ENCODE measurements at places on chromosomes 7 and 10.

DNA sequence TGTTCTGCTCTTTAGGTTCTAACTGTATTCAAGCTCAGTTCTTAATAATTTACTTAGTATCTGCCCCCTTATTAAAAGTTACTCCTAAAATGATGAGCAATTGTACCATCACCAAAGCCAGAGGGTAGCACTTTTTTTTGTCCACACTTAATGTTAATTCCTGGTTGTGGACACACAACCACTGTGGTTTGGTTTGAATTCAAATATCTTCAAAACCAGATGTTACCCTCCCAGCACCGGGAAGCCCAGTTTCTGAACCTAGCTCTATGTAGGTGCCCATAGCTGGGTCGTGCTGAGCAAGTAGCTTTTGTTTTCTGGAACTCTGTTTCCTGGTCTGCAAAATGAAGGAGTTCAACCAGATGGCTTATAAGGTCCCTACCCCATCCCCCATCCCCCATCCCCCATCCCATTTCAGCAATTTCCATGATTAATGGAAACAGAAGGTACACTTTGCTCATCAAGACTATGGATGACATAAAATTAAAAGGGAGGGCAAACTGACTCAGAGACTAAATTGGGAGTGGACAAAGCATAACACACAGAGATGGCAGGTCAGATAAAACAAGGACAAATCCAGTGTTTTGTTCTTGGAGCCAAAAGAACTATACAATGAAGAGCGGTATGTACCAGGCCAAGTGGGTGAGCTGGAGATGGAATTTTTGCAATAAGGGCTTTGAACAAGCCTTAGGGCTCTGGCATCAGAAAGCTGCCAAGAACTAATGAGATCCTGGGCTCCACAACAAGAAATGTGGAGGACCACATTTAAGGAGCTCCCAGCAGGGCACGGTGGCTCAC is 56.7 kb downstream of the DLG5 start:
- no peak for DNase-seq

DNA sequence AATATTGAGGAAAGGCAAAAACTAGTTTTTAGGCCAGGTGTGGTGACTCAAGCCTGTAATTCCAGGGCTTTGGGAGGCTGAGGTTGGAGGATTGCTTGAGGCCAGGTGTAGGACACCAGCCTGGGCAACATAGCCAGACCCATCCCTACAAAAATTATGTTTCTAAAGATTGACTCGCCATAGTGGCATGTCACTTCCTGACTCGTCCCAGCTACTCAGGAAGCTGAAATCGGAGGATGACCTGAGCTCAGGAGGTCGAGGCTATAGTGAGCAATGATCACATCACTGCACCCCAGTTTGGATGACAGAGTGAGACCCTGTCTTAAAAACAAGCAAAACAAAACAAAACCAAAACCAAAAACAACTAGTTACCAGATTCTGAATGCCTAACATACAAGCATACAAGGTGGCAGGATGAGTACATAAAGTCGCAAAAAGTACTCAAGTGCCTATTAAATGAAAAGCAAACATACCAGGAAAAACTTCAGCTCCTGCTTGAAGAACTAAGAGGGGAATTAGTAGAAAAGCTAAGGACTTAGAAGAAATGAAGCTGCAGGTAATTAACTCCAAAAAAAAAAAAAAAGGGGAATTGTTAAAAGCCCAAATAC is 14.1 kb downstream of the ZNF398 start:
- no peak for DNase-seq

- DNase-seq, result no peak
These were observed 192.4 kb downstream of the ADARB2 start for GRCh38 chr10:1544929-1545328.

- no peak for DNase-seq
These were observed 23.3 kb downstream of the ENKUR start for GRCh38 chr10:24992512-24993133.

GRCh38 chr10:63689768-63690167 is 168.6 kb downstream of the REEP3 start:
- no peak for DNase-seq

- DNase-seq, result no peak
These were observed 23.9 kb downstream of the SLC18A2 start for GRCh38 chr10:117264782-117265181.

- DNase-seq, result no peak
These were observed 98.2 kb upstream of the ZNF32 start for GRCh38 chr10:43746906-43747305.

DNA sequence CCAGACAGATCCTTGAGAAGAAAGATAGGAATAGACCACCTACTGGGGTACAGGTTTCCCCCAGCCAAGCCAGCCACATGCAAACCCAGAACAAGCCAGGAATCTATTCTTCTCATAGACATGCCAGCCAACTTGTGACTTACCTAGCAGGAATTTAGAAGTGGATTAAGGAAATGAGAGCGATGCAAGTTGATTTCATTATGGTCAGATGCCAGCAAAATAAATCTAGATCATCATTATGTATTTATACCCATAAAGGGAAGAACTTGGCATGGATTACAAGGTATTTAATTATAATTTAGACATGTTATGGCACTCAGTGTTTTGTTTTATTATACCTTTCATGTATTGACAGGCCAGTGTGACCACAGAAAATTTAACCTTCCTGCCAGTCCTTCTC is 32.8 kb downstream of the SLC35G1 start:
- DNase-seq, result no peak

DNA sequence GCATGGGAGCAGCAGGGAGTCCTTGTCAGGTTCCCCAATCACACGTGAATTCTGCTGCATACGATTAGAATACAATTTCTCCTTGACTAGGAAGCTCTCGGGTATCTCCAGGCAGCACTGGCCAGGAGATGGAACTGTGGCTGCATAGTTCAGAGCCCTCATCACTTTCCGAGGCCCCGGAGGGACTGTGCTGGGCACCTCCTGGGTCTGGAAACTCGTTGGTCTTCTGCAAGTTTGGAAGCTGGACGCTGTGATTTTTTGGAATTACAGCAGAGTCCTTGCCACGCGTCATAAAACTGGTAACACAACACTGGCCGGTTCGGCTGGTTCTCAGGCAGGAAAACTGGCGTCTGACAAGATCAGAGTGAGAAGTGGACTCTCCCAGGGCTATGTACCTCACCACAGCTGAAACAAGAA is 216.1 kb downstream of the CCDC3 start:
- no peak for DNase-seq

DNA sequence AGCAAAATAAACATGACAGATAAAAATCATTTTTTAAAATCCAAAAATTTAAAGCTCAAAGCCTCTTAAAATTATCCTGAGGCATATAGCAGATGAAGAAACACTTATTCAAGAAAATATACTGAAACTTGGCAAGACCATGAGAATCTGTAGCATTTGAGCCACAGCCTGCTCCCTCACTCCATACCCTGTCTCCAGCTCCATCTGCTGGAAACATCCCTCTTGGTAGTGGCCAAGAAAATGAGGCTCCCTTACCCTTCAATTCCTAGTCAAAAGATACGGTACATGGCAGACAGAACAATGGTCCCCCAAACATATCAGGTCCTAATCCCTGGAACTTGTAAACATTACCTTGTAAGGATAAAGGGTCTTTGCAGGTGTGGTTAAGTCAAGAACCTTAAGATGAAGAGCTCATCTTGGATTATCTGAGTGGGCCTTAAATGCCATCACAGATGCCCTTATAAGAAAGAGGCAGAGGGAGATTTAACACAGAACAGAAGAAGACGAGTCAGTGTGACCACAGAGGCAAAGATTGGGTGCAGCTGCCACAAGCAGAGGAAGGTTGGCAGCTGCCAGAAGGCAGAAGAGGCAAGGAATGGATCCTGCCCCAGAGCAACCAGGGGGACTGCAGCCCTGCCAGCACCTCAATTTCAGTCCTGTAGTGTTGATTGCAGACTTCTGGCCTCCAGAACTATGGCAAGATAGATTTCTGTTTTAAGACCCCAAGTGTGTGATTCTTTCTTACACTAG is 149.4 kb downstream of the ZNF248 start:
- DNase-seq, result no peak

DNA sequence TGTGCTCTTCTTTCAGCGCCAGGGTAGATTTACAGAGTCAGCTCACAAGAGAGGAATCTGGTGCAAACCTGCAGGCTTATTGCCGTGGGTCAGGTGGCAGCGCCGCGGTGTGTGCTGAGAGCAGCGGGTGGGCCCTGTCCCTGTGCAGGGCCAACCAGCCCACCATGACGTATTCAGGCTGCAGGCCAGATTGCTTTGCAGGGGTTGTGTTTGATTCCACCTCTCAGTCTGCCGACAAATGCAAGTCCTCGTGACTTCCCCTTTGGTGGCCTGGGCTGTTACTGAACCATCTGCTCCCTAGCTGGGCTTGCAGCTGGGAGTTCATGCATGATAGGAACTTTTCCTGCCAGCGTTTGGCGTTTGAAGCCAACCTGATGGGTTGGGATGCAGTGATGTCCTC is 66.7 kb upstream of the LEP start:
- DNase-seq, result no peak

GRCh38 chr10:14581553-14582321 is 193.0 kb downstream of the FAM107B start:
- DNase-seq, result no peak
